ENCODE measurements at places on chromosomes 12 and 14.

DNA sequence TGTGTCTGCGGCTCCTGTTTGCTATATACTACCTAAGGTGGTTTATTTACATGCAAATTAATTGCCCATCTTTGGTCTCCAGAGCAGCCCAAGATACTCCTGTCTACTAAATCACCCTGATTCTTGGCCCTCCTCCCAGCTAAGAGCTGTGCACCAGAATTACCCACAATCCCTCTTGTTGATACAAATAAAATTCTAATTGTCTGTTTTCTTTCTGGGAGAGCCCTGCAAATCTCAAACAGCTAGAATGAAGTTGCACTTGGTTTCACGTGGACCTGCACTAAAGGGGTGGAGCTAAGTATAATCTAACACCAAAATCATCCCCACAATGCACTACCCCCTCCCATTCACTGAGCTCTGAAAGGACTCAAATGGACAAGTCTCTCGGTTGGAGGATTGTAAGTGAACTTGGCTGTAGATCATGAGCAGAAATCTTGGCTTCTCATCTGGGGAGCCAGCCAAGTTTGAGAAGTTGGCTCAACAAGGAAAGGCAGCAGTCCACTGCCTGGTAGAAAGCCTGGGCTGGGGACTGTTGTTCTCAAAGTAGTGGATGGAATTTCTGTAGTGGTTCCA, 6.6 kb downstream of the MAX start:
- DNase-seq = no peak

DNA sequence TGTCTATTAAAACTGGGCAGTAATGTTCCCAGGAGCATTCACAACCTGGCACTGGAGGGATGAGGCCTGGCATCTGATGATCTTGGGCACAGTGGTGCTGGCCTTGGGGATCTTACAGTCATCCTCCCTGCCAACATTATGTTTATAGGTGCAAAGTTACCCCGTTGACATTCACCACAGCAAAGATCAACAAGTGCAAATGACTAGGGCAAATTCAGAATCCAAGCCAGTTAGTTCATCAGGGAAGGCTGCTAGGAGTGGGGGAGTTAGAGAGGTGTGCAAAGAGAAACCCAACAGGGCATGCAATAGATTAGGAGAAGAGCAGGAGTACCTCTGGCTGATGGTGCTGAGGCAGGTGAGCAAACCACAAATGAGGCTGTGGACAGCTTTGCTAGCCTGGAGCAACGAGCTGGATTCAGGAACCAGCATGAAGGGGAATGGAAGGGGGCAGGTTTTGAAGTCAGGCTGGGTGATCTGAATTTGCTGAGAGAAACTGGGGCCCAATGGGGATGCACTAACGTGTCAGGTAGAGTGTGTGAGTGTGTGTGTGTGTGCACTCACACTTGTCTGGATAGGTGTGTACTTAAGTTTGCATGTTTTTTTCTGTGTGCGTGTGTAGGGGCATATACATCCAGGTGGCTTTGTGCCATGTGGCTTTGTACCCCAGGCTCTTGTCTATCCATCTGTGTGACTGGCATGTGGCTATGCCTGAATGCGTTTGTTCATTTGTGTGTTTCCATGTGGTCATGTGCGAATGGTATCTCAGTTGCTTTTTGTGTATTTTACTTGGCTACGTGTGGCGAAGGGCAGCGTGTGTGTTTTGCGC, 1.6 kb downstream of the CISTR start:
- DNase-seq = no peak

GRCh38 chr14:105161964-105162668, 6.5 kb downstream of the JAG2 start:
- no peak for DNase-seq

DNA sequence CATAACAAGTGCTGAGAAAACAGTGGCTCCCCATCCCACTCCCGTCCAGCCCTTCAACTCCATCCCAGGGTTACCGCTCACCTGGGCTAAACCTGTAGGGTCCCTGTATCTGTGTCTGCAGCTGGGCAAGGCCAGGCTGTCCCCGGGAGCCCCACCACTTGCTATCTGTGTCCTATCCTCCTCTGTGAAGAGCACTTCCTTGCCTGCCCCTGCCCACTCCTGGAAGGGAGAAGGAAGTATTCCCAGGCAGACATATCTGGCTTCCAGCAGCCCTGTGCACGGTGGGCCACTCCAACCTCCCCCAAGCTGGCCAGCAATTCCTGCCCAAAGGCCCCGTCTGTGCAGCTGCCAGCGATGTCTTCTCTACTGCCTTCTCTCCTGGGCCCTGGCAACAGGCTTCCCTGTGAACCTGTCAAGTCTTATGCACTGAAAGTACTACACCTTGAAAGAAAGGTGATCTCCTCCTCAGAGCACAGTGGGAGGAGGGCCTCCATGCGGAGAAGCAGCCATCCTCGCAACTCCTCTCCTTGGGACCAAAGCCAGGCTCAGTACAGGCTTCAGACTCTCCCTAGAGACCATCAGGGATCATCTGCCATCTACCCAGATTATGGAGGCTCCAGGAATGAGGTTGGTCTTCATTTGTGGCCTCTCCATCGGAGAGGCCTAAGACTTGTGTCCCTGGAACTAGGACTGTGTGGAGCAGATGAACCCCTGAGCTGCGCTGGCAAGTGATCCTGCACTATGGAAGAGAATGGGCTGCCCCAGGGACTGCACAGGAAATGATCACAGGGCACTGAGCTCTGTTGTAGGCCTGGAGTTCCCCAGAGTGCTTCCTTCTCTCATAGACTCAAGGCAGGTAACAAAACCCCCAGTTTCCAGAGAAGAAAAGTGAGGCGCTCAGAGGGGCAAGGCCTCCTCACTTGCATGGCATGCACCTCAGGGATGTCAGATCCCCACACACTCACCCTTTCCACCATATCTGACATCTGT, 663.6 kb downstream of the BCL11B start:
- no peak for DNase-seq

DNA sequence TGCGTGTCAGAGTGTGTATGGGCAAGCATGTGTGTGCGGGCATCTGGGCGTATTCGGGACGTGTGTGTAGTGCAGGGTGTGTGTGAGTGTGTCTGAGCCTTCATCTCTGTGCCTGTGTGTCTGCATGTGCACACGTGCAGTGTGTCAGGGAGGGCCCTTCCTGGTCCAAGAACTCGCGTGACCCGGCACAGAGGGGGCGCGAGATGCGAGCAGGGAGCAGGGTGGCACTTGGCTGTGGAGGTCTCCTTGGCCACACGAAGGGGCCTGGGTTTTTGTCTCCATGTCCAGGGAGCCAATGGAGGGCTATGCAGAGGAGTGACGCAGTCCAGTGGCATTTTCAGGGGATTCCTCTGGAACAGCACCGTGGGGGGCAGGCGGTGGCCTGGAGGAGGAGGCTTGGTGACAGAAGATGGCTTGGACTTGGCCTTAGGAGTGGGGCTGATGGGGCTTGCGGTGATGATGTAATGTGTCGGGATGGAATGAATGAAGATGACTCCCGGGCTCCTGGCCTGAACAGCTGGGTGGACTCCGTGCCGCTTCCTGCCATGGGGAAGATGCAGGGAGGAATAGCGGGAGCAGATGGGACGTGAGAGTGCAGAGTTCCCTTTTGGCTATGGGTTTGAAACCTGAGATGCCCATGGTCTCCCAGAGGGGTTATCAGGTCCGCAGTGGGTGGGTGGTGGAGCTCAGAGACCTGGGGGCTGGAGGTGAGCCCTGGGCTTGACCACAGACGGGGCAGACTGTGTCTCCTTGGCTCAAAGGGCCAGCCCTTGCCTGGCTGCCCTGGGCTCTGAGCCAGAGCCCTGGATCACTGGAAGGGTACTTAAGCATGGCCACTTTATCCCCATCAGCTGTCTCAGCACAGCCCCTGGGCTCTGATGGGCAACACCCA, 208.3 kb downstream of the PHETA1 start:
- DNase-seq = no peak

GRCh38 chr14:103745424-103745823, 29.8 kb downstream of the ZFYVE21 start:
- DNase-seq = no peak

DNA sequence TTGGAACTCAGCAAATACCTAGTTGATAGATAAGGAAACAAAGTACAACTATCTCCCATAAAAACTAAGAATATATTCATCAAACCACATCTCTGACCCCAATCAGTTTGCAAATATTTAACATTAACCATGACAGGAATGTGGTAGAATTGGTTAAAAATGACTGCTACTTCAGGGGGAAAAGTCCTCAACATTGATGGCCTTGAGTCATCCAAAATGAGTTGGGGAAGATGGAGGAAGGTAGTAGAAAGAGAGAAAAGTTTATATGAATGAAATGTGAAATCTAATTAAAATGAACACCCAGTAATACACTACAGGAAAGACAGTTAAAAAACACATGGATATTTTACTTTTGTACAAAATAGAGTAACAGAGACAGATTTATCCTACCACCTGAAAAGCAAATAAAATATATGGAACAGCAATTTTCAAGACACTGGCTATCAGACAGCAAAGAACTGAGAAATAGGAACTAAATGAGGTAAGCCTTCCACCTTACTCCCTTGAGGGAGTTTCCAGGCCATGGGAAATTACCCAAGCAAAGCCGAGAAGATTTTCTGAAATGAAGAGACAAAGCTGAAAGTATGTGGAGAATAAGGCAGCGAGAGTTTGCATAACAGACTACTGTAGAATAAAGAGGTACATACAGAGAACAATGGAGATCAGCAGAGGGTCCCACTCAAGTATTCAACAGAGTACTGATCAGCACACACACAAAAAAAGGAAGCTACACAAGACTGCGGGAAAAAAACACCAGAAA, 49.6 kb downstream of the TC2N start:
- peak; percentile 46 for DNase-seq

DNA sequence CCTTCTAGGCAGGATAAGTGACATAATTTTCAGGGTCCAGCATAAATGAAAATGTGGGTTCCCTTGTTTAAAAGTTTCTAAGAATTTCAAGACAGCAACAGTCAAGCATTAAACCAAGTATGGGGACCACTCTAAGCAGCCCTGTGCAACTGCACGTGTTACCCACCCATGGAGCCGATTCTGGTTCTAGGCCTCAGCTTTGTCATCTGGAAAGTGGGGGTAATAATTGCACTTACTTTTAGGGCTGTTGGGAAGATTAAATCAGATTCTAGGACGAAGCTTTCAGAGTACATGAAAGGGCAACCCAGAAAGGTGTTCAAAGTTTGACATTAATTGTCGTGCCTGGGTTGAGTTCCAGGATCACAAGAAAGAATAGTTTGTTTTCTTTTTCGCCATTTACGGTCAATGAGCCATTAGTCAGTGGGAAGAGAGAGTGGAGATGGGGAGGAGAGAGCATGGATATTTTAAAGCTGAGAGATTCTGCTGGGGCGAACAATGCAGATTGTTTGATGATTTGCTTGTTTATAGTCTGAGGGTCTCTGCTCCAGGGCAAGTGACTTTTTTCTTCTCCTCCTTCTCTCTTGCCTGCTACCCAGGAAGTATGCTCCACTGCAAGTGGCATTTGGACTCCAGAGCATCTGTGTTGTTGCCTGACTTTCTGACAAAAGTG, 10.7 kb upstream of the PPFIBP1 start:
- DNase-seq = no peak

GRCh38 chr12:12267742-12268200, 927 bp upstream of the LRP6 start:
- no peak for DNase-seq

GRCh38 chr14:68016255-68016914, 196.8 kb downstream of the RAD51B start:
- DNase-seq = no peak

Measured in CD4-positive, alpha-beta T cell treated with Interleukin-4 for 1 hour (primary cell).